ENCODE measurements at places on chromosomes 5 and 9.

GRCh38 chr9:126461029-126461428 is 134.4 kb downstream of the MVB12B start:
- no peak for DNase-seq

DNA sequence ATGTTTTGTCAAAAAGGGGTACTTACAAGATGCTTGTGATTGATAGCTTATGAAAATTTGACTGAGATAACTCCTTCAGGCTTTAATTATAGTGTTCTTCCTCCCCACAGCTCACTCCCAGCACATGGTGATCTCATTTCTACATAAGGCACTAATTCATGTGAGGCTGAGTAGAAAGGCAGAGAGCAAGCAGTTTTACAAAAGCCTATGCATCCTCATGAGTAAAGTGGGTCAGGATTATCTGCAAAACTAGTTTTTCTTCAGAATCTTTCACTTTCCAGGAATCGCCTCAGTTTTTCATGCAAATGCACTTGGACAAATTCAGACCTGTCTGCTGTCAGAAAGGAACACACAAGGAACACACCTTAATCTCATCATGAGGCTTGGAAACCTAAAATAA is 92.1 kb upstream of the FBN2 start:
- DNase-seq: no peak

DNA sequence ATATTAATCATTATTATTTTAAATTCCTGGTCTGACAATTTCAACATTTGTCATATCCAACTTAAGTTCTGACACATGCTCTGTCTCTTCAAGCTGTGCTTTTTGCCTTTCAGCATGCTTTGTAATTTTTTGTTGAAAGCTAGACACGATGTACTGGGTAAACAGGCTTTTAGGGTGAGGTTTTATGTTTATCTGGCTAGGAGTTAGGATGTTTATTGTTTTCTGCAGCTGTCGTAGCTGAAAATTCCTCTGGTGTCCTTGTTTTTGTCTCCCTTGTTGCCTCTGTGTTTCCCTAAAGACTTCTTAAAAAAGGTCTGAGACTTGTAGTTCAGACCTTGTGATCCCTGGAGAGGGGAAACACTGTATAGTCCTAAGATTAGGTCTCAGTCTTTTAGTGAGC is 20.6 kb downstream of the TUT7 start:
- no peak for DNase-seq

- no peak for DNase-seq
Observed at GRCh38 chr5:171226096-171226754, 82.8 kb upstream of the TLX3 start.

- DNase-seq: no peak
Observed at GRCh38 chr5:96196890-96197289, 235.2 kb upstream of the ELL2 start.

GRCh38 chr5:2465383-2465782 is 286.1 kb downstream of the IRX2 start:
- DNase-seq: no peak

GRCh38 chr9:5468850-5469249 is 18.5 kb downstream of the CD274 start:
- no peak for DNase-seq

GRCh38 chr9:7756088-7756487 is 43.5 kb downstream of the DMAC1 start:
- DNase-seq: no peak

GRCh38 chr5:172043865-172044264 is 37.4 kb upstream of the FBXW11 start:
- DNase-seq: no peak

DNA sequence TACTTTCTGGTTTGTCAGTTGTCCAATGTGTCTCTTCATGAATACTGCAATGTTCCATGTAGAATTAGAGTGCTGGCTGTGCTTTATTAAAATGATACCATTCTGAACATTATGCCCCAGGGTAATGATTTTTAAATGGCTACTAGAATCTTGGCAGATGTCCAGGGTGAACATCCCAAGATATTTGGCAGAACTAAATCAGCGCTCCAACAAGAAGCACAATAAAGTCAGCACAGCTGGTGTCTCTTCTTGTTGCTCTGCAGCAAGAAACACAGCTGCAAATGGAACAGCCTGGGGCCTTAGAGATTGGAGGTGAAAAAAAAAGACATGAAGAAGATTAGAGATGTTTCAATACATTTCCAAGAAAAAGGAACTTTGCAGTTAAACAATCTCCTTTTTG is 248.3 kb downstream of the CDH18 start:
- no peak for DNase-seq

DNA sequence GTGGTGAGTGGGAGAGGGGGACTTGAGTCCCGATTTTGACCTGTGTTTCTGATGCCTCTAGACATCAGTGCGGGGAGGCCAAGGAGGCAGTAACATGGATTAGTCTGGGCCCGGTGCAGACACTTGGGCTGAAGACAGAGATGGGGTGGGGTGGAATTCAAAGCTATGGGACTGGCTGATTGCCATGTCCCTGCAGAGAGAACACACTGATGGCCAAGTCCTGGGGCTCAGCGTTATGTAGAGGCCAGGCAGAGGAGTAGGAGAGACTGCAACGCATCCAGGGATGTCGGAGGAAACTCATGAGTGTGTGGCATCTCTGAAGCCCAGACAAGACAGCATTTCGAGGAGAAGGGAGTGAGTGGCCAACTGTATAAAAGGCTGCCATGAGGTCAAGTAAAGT is 30.1 kb downstream of the PSD2 start:
- no peak for DNase-seq

DNA sequence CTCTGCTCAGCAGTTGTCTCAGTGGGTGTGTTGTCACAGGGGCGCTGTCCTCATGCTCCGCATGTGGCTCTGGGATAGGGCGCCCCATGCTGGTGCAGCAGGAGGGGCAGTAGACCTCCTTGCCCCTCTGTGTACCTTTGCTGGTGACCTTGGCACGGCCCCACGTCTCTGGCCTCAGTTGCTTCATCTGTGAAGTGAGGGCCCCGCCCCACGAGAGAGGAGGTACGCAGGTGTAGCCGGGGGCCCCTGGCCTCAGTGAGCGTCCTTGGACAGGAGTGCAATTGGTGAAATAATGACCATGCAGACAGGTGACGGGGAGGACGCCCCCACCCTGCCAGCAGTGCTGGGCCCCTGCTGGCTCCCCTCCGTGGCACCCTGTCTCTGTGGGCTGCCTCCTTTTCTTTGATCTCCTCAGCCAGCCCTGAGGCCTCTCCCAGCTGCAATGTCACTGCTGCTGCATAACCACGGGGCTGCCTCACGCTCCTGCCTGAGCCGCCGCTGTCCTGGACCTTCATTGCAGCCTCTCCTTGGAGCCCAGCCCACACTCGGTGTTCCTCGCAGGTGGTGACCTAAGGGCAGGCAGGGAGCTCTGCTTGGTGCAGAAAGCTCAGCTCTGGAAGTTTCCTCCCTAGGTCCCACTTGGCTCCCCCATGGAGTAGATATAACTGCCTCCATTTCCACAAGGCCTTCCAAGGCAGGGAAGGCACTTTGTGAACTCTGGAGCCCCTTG is 57.3 kb downstream of the PHF2 start:
- DNase-seq: no peak

DNA sequence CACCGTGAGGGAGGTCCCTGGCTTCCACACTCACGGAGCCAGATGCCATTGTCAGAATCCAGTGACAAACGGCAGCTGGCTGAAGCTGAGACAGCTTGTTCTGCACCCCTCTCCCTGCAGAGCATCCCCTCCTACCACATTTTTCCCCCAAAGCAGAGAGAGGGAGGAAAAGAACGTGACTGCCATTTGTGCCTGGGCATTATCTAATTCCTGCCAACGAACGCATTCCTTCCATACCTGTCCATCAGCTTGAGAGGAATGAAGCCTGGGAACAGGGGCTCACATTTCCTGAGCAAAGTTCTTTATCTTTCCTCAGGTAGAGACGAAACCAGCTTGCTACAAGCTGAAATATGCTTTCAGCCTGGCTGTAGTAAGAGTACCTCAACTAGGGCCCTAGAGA is 175.4 kb downstream of the SLIT3 start:
- no peak for DNase-seq

DNA sequence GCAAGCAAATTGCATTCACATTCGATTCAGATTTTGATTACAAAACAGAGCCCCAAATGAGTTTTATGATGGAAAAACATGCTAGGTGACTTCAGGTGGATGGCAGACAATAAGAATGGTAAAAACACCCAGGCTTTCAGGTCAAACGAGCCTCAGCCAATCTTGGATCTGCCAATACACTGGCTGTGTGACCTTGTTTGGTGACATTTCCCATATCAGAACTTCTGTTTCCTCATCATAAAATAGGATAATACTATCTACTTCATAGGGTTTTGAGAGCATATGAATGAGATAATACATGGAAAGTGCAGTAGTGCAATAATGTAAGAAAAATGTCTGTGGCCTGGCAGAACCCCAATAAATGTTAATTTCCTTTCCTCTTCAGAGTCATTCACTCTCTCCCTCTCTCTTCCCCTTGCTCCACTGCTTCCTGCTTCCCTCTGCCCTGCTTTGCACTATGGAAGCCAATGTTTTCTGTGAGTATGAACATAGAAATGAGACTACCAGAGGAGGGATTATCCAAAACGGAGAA is 54.7 kb downstream of the SH3RF2 start:
- no peak for DNase-seq

DNA sequence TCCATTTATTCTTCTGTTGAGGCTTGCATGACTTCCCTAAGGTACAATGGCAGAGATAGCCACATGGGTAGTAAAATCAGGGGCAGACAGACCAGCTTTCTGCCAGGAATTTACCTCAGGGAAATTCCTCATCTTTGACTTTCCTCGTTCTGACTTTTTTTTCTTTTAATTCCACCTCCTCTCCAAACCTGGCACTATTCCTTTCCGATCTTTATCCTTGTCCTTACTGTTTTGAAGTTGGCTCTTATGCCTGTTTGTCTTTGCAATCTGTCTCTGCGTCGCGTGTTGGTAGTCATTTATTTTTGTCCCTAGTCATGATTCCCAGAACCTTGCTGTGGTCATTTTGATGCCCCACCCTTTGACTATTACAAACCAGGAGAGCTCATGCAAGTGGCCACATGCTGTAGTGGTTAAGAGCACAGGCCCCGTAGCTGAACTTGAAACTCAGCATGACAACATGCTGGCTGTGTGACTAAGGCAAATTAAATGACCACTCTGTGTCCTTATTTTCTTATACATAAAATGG is 19.0 kb downstream of the TMC1 start:
- DNase-seq: no peak
